ENCODE measurements at places on chromosomes 3 and 15. TPM values are rescaled to one million over a fixed set of nuclear protein-coding genes. Genes with fewer than 3 reads are reported as not detected.

The CCR8 gene
- total RNA-seq, result not detected

- no peak for DNase-seq
- H3K27ac ChIP-seq, result no peak overlapping the region
- H3K4me3 ChIP-seq, result no peak overlapping the region
- H3K27me3 ChIP-seq, result peaks cover 99% of the 10 kb centered on the region
- H3K4me1 ChIP-seq, result peaks cover 4% of the 10 kb centered on the region
Observed at GRCh38 chr3:152266221-152266995, 2.3 kb upstream of the MBNL1 start.

- H3K4me3 ChIP-seq, result peak overlapping the region; percentile 98
- peak overlapping the region; percentile 3 for H3K27ac ChIP-seq
- H3K4me1 ChIP-seq, result peaks cover 48% of the 10 kb centered on the region
- peak; percentile 52 for DNase-seq
- no peaks in the 10 kb centered on the region for H3K27me3 ChIP-seq
- peaks cover 52% of the 10 kb centered on the region for H3K36me3 ChIP-seq
Observed at GRCh38 chr15:60392986-60393790, 4.6 kb downstream of the ANXA2 start.

- H3K27ac ChIP-seq, result no peak overlapping the region
- DNase-seq, result no peak
- H3K27me3 ChIP-seq, result no peaks in the 10 kb centered on the region
- peaks cover 11% of the 10 kb centered on the region for H3K36me3 ChIP-seq
- no peak overlapping the region for H3K4me3 ChIP-seq
Observed at GRCh38 chr15:53833134-53833624, 73.7 kb upstream of the WDR72 start.

DNA sequence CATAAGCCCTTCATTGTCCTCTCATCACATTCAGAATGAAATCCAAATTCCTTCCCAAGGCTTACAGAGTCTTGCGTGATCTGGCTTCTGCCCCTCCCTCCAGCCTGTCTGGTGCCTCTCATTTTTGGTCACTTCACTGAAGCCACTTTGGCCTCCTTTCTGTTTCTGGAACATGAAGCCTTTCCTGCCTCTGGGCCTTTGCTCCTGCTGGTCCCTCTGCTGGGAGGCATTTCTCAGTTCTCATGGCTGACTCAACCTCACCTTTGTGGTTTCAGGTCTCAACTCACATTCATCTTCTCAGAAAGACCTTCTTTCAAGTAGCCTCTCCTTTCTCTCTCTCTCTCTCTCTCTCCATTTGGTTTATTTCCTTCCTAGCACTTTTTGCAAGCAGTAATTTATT lies 43.9 kb upstream of the BHLHE40 start:
- H3K4me1 ChIP-seq, result no peaks in the 10 kb centered on the region
- H3K36me3 ChIP-seq, result no peaks in the 10 kb centered on the region
- no peak overlapping the region for H3K27ac ChIP-seq

DNA sequence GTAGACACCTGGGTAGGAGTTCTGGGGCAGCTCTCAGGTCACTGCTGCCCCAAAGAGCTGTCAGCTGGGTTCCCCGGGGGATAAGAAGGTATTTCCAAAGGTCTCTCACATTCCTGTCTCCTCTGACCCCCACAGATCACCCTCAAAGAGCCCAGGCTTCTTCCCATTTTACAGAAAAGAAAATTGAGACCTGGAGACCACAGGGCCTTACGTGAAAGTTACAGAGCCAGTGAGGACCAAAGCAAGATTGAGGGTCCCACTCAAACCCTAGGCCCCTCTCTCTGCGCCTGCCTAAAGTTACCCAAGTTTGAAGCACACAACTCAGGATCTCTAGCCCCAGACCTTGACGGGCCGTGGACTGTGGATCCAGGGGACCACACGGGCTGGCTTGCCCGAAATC lies 3.9 kb upstream of the ATP2B2 start:
- H3K4me3 ChIP-seq, result no peak overlapping the region
- peaks cover 16% of the 10 kb centered on the region for H3K27me3 ChIP-seq
- no peak for DNase-seq
- H3K4me1 ChIP-seq, result no peaks in the 10 kb centered on the region

GRCh38 chr3:170584585-170585007 lies 1.3 kb downstream of the SLC7A14 start:
- peak overlapping the region; percentile 77 for H3K4me3 ChIP-seq
- peak; percentile 96 for DNase-seq
- no peaks in the 10 kb centered on the region for H3K36me3 ChIP-seq
- H3K4me1 ChIP-seq, result peaks cover 16% of the 10 kb centered on the region
- H3K27me3 ChIP-seq, result peaks cover 62% of the 10 kb centered on the region

The CASR gene
- 0.02 TPM for total RNA-seq

The ZIC1 gene
- total RNA-seq, result not detected

DNA sequence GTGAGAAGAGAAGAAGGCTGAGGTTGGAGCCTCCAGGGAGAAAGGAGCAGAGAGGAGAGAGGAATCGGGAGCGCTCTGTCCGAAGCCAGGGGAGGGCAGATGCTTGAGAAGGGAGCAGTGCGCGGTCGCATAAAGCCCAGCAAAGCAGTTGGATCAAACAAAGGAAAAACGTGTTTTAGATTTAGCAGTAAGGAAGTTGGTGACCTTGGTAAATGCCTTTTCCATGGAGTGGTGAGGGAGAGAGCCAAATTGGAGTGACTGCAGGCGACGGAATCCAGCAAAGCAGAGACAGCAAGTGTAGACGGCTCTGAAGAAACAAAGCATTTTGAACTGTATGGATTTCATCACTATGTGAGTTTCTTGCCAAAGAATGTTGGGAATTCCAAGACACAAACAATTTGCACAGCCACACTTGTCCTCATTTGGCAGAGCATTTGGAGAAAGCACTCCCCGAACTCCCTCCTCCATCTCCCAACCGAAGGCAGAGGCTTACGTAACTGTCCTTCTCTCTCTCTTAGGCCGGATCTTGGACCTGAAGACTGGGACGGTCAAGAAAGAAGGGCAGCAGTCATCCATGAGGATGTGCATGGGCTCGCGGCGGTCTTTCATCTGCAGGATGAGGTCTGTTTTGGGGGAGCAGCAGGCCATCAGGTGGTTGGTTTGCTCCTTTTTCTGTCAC lies 103.6 kb downstream of the ARNT2 start:
- DNase-seq, result no peak
- H3K27ac ChIP-seq, result no peak overlapping the region
- no peaks in the 10 kb centered on the region for H3K27me3 ChIP-seq
- no peaks in the 10 kb centered on the region for H3K36me3 ChIP-seq

The HCLS1 gene
- 1.3 TPM for total RNA-seq

- no peaks in the 10 kb centered on the region for H3K4me1 ChIP-seq
- no peak overlapping the region for H3K4me3 ChIP-seq
- no peaks in the 10 kb centered on the region for H3K36me3 ChIP-seq
- no peak for DNase-seq
- H3K27me3 ChIP-seq, result no peaks in the 10 kb centered on the region
- no peak overlapping the region for H3K27ac ChIP-seq
Observed at GRCh38 chr3:132788301-132788671, 66.1 kb upstream of the NPHP3 start.

The TTLL13 gene
- total RNA-seq, result not detected

The SPSB4 gene
- total RNA-seq, result 2.3 TPM

The GP5 gene
- total RNA-seq, result not detected

GRCh38 chr3:197353867-197354567 lies 55.6 kb upstream of the DLG1 start:
- H3K27ac ChIP-seq, result peak overlapping the region; percentile 40
- H3K4me3 ChIP-seq, result peak overlapping the region; percentile 14
- H3K27me3 ChIP-seq, result no peaks in the 10 kb centered on the region
- H3K36me3 ChIP-seq, result no peaks in the 10 kb centered on the region
- H3K4me1 ChIP-seq, result peaks cover 14% of the 10 kb centered on the region
- DNase-seq, result no peak

DNA sequence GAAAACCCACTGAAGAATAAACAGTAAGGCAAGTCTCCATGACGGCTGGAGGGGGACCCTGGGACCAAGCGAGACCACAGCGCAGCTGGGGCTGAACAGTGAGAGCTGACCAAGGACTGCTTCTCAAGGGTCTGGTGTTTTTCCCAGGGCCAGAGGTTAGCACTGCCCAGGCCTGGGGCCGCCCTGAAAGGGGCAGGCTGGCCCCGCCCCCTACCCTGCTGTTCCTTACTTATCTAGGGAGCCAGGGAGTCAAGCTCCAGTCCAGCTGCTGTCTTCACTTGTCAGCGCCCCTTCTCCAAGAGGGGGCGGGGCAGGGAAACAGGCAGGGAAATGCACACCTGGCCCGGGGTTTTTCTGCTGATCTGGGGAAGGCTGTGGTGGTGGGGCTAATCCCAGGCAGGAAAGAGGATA lies 51.6 kb upstream of the HACD2 start:
- peak; percentile 96 for DNase-seq
- H3K27me3 ChIP-seq, result no peaks in the 10 kb centered on the region
- H3K36me3 ChIP-seq, result no peaks in the 10 kb centered on the region
- no peak overlapping the region for H3K4me3 ChIP-seq
- H3K4me1 ChIP-seq, result peaks cover 8% of the 10 kb centered on the region
- peak overlapping the region; percentile 19 for H3K27ac ChIP-seq

GRCh38 chr3:18499301-18499700 lies 74.2 kb upstream of the SATB1 start:
- no peaks in the 10 kb centered on the region for H3K27me3 ChIP-seq
- no peak overlapping the region for H3K4me3 ChIP-seq
- no peaks in the 10 kb centered on the region for H3K36me3 ChIP-seq
- no peak for DNase-seq
- peaks cover 11% of the 10 kb centered on the region for H3K4me1 ChIP-seq

- H3K27ac ChIP-seq, result no peak overlapping the region
- H3K4me3 ChIP-seq, result no peak overlapping the region
- no peak for DNase-seq
- H3K36me3 ChIP-seq, result no peaks in the 10 kb centered on the region
- no peaks in the 10 kb centered on the region for H3K27me3 ChIP-seq
Observed at GRCh38 chr15:26102365-26102764, 239.2 kb upstream of the ATP10A start.

DNA sequence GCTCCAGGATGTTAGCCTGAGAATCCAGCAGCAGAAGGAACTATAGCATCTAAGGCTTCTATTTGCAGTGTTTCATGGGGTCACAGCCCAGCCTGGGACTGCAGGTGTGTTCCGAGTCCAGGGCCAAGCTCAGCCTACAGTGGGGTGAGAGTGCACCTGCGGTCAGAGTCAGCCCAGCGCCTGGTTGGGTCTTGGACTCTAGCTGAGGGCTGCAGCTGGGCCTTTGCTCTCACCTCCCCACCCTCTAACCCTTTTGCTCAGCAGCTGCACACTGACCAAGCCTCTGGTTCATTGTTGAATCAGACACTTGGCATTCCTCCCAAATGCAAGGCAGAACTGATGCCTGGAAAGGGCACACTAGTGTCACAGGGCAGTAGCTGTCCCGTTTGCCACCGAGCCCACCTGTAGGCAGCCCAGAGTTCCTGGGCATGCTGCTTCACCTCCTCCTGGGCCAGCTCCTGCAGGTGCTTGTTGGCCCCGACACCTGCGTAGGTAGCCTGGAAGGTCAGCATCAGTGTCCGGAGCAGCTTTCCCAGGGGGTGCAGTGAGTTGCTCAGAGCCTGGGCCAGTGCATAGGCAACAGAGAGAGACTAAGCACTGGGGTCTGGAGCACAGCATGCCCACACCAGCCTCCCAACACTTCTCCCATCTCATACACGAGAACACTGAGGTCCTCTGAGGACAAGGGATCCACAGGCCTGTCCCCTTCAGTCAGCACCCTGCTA lies 17.5 kb downstream of the ALS2CL start:
- no peaks in the 10 kb centered on the region for H3K27me3 ChIP-seq
- H3K36me3 ChIP-seq, result no peaks in the 10 kb centered on the region
- H3K4me3 ChIP-seq, result no peak overlapping the region
- no peak for DNase-seq
- no peaks in the 10 kb centered on the region for H3K4me1 ChIP-seq

DNA sequence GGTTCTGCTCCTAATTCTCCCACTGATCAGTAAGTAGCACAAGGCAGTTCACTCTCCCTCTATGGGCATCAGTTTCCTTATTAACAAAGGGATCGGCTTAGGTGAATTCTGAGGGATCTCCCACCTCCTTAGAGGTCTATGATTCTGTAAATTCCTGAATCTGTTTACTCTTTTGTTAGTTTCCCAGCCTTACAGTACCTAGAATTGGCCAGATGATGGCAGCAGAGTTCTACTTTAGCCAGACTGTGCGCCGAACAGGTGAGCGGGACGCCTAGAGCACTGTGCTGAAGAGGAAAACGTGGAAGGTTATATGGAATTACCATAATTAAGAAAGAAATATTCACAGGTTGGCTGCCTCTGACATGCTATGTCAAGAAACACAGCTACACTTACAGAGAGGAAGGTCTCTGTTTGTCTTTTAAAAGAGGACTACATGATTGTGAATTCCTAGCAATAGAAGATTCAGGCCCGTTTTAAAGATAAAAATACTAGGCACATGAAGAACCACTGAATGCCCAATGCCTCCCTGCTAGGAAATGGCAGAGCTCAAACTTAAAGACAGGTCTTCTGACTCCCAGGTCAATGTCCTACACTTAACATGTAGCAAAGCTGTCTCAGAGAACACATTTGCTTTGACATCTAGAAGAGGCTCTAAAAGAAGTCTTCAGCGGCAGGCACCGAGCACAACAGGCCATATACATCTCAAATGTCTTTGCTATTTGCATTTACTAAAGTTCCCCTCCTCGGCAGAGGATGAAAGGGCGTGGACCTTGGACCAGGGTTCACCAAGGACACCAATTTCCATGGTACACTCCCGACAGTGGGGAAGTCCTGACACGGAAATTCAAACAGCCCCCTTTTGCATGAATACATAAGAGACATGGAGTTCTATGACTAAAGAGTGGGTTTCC lies 259.9 kb downstream of the FGF12 start:
- H3K4me3 ChIP-seq, result no peak overlapping the region
- H3K27ac ChIP-seq, result no peak overlapping the region
- no peaks in the 10 kb centered on the region for H3K36me3 ChIP-seq
- no peaks in the 10 kb centered on the region for H3K4me1 ChIP-seq
- H3K27me3 ChIP-seq, result peaks cover 9% of the 10 kb centered on the region
- DNase-seq, result peak; percentile 91

GRCh38 chr15:73727330-73727976 lies 25.7 kb downstream of the INSYN1 start:
- no peaks in the 10 kb centered on the region for H3K36me3 ChIP-seq
- no peak for DNase-seq
- no peak overlapping the region for H3K4me3 ChIP-seq
- peaks cover 72% of the 10 kb centered on the region for H3K27me3 ChIP-seq

- H3K4me1 ChIP-seq, result peaks cover 4% of the 10 kb centered on the region
- H3K27ac ChIP-seq, result no peak overlapping the region
- no peak overlapping the region for H3K4me3 ChIP-seq
Observed at GRCh38 chr15:71112429-71112828, 2.8 kb upstream of the THSD4 start.

The GPR149 gene
- not detected for total RNA-seq

The RETNLB gene
- not detected for total RNA-seq

GRCh38 chr3:156253150-156253549 lies 132.8 kb downstream of the KCNAB1 start:
- no peak for DNase-seq
- peaks cover 43% of the 10 kb centered on the region for H3K27me3 ChIP-seq
- no peak overlapping the region for H3K27ac ChIP-seq
- no peaks in the 10 kb centered on the region for H3K36me3 ChIP-seq
- H3K4me3 ChIP-seq, result no peak overlapping the region

- no peaks in the 10 kb centered on the region for H3K36me3 ChIP-seq
- DNase-seq, result peak; percentile 48
- peaks cover 5% of the 10 kb centered on the region for H3K4me1 ChIP-seq
- peaks cover 38% of the 10 kb centered on the region for H3K27me3 ChIP-seq
- peak overlapping the region; percentile 74 for H3K27ac ChIP-seq
- peak overlapping the region; percentile 82 for H3K4me3 ChIP-seq
Observed at GRCh38 chr3:115784739-115785536, 161.6 kb downstream of the GAP43 start.
